ENCODE measurements at places on chromosomes 4 and X.

DNA sequence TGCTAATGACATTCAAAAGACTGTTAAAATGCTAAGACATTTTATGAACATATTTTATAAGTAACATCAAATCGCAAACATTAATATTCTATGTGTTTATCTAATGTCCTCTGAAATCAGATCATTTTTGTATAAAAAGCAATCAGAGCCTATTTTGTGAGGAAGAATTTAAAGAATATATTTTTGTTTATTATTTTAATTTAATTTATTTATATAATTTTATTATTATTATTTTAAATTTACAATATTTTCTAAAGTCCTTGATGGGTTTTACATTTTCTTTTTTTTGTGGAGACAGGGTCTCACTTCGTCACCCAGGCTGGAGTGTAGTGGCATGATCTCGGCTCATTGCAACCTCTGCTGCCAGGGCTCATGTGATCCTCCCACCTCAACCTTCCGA is 262.8 kb downstream of the EPHA5 start:
- DNase-seq, result no peak

DNA sequence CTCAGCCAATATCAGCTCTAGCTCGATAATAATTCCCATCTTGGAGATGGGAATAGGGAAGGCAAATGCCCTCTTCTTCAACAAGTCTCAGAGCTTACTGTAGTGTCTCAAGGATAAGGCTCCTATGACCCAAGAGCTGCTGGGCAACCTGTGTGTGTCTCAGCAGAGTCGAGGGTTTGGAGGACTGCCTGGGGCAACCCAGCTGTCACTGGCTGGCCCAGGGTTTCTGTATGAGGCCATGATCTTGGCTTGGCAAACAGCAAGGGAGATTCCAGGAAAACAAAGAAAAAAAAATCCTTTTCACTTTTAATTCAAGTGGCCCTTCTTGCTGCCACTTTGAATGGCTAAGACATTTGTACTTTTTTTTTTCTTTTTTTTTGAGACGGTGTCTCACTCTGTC is 34.4 kb downstream of the TMSB4X start:
- DNase-seq, result no peak

GRCh38 chr4:159191989-159192388 is 89.1 kb downstream of the RAPGEF2 start:
- no peak for DNase-seq

GRCh38 chrX:47285836-47286320 is 53.1 kb downstream of the USP11 start:
- no peak for DNase-seq

DNA sequence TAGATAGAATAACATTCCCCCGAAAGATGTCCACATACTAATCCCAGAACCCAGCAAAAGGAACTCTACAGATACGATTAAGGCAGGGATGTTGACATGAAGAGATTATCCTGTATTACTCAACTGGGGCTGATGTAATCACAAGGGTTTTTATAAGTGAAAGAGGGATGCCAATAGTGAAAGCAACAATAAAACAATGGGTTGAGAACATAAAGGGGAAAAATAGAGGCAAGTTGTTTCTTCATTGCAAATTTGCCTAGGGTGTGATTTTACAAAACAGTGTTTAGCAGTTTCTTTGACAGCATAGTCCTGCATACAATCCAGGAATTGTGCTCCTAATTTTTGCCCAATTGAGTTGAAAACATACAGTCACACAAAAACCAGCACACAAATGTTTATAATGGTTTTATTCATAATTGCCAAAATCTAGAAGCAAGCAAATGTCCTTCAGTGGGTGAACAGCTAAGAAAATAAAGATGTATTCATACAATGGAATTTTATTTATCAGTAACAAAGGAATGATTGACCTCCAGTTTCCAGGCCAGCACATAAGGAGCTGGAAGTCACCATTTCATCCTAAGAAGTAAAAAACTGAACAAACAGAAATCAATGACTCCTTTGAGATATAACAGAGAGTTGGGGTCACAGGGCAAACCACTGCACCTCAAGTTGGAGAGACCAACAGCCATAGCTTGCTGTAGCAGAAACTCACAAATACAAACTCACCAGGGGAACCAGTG is 107.2 kb downstream of the CENPC start:
- no peak for DNase-seq

DNA sequence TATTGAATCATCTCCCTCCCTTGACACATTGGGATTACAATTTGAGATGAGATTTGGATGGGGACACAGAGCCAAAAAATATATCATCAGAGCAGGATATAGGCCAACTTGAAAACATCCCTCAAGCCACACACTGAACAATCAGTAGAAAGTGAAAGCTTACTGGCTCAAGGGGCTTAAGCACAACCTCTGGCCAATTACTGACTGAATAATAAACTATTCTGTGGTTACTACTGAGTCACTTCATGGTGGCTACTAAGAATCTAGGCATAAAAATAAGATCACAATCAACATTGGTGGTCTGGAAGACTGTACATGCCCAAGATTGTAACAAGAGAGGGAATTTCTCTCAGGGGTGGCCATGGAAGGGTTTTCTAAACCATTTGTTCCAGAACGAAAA is 27.4 kb upstream of the GPR174 start:
- DNase-seq, result no peak

GRCh38 chrX:85992811-85993229 is 54.5 kb downstream of the CHM start:
- DNase-seq, result no peak

- no peak for DNase-seq
Observed at GRCh38 chr4:147840838-147841738, 109.2 kb downstream of the ARHGAP10 start.

GRCh38 chr4:150119492-150119891 is 41.2 kb downstream of the DCLK2 start:
- DNase-seq, result no peak

DNA sequence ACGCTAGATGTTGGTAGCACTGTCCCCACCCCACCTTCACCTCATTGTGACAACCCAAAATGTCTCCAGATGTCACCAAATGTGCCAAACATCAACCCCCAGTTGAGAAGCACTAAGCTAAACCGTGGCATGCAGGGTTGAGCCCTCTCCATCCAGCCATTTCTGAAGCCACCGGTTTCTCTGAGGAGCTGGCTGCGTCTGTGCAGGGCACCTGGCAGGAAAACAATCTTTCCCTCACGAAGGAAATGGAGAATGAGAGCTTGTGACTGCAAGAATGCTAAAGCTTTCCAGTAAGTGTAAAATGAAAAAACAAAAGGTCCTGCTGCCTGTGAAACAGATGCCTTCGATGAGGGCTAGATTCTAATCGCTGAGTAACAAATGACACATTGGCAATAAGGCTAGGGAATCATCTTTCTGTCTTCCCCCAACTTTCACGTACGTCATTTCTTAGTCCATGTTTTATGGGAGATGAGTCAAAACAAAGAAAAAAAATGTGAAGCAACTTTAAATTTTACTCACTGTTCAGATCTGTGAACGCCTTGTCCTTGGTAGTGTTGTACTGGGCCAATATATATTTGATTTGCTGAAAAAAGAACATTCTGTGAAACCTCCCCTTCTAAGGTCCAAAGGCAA is 59.9 kb downstream of the PROM1 start:
- DNase-seq, result no peak
